ENCODE measurements at places on chromosomes 13 and 19.

DNA sequence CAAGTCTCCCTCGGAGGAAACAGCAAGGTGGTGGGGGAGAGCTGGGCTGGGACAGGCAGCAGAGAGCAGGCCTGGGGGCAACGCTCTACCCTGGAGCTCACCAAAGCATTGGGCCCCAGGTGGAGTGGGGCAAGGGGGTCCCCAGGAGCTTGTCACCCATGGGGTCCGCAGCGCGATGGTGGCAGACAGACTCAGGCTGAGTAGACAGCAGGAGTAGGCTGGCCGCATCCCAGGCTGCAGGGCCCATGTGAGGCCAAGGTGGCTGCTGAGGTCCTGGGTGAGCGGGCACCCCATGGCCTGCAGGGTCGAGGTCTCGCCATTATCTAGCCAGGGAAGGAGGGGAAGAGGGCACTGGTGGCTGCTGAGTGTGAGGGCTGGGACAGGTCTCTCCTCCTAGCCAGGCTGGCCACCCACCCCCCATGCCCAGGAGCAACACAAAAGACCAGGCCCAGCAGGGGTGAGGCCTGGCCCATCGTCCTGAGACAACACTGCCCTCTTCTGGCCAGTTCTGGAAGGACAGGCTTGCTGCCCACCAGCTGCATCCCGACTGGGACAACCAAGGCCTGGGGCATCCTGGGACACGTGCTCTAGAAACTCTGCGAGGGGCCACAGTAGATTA is 33.1 kb downstream of the CEBPG start:
- DNase-seq: peak; percentile 59

GRCh38 chr19:18439025-18439909 is 1.3 kb upstream of the ISYNA1 start:
- DNase-seq: no peak

DNA sequence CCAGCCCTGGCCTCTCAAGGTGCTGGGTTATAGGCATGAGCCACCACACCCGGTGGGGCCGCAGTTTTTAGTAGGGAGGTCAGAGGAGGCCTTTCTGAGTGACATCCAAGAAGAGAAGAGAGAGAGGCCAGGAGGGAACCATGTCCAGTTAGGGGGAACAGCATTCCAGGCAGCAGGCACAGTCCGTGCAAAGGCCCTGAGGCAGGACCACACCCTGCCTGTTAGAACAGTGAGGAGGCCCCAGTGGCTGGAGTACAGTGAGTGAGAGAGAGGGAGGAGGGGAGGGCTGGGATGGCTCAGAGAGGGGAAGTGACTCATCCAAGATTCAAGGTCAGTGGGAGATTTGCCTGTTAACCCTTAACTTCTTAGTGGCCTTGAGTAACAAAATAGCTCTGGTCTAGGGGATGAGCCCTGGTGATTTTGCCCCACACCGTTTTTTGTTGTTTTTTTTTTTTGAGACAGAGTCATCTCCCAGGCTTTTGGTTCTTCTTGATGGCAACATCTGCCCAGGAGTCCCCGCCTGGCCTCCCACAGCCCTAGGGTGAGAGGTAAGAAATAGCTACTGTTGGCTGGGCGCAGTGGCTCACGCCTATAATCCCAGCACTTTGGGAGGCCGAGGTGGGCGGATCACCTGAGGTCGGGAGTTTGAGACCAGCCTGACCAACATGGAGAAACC is 2.7 kb upstream of the PLIN3 start:
- no peak for DNase-seq

DNA sequence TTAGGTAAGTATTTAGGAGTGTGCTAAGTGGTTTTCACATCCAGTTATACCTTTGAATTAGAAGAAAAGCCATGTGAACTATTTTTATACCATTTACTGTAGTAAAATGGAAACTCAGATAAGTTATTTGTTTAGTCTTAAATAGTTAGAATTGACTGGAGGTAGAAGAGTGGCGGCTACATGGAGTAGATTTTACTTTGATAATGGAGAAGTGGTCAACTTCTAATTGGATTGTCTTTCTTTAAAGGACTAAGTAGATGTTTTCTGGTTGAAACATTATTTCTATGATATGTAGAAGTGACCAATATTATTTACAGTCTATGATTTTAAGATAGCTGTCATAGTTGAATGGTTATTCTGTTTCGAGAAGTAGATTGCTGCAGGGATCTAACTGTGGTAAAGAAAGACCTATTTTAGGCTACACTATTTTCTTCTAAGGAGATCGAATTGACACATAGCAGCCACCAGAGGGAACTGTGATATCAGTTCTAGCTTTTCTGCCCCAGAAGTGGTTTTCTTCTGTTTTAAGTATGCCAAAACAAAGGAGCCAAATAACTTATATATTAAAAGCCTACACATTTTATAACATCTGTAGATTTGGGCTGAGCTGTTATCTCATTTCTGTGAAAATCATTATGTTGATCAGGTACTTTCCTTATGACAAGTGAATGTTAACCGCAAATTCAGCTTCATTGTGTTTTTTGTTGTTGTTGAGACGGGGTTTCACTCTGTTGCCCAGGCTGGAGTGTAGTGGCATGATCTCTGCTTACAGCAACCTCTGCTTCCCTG is 26.1 kb downstream of the ZMYM2 start:
- no peak for DNase-seq

DNA sequence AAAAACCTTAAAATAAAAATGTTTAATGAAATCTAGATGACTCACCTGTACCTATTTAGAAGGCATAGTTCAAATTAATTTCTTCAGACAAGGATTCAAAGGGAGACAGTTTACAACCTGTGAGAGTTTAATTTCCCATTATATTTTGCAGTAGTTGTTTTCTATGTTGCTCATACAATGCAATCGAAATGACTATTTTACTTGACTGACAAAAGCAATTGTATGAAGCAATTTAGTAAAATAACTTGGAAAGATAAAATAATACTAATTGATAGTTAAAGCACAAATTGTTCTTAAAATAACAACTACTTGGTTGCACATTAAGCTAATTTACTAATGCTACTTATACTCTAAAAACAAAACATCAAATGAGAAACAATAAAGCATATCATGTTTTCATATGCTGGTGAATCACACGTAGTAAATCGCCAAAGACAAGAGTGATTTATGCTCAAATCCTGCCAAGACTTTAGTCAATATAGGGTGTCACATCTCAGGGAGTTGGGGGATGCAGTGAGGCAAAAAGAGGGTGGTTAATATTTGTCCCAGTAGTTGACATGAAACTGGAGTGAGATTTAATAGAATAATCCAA is 6.4 kb downstream of the DACH1 start:
- DNase-seq: no peak

DNA sequence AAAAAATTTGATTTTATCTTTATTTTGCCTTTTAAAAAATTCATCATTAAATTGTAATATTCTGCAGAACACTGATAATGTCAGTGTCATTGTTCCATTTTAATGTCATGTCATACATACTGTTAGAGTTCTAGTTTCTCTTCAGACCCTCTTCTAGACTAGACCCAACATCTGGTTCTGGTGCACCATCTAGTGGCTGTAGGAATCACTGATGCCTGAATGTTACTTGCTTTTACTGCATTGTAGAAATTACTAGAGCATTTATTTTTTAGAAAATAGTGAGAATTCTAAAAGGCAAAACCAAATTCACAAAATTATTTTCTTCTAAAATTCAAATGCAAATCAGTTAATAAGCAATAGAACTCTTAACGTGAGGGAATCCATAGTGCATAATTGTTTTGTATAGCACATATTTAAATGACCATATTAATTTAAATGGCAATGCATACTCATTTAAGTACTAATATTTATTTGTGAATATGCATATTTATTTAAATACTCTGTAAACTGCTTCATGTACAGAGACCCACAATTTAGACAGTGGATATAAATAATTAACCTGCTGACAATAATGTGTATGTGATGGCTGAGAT is 425.7 kb downstream of the KLF12 start:
- DNase-seq: peak; percentile 35

All from stimulated activated naive CD4-positive, alpha-beta T cell treated with Interleukin-2 at 50 U/mL for 16 hours (primary cell).